ENCODE measurements at places on chromosomes 13 and 19.

DNA sequence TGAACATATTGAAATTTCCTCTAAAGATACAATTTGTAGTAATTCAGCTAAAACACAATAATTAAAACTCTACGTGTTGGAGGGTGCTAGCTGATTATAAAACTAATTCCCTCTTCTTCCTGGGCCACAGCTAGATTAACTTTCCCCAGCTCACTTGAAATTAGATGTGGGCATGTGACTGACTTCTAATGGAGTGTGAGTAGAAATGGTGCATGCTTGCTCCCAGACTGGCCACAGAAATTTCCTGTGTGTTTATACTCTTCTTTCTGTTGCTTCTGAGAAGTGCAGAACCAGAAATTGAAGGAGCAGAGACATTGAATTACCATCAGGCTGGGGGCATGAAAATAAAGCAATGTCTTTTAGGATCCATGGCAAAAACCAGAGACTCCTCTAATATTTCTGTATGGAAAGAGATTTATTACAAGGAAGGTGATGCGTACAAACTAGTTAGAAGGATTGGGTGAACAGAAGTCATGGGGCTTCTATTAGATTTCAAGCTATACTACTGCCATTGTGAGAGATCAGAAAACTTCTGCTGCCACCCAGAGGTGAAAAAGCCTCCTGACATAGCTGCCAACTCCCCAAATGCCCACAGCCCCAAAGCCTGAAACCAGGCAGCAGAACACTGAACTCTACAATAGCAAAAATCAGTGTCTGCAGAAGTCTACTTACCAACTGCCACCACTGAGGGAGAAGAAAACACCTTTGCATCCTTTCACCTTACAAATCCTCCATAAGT, 379.2 kb upstream of the MIR17HG start:
- no peak for DNase-seq

- DNase-seq, result no peak
These were observed 16.1 kb upstream of the ZNF274 start for GRCh38 chr19:58166708-58167280.

DNA sequence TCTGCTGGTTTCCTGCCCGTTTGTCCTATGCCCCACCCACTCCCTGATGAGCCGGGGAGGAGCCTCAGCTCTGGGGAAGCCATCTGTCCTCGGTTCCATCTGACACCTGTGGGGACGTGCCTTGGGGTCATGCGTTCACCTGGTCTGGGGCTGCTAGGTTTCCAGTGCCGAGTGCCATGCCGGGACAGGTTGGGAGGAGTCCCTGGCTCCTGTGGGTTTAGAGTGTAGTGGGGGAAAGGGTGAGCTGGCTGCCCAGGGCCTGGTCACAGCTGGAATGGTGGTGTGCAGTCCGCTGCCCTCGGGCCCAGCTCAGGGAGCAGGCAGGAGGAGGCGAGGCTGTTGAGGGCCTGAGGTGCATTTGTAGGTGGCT, 2.5 kb downstream of the KDM4B start:
- no peak for DNase-seq

- no peak for DNase-seq
These were observed 134.9 kb downstream of the RAP2A start for GRCh38 chr13:97568850-97569249.

DNA sequence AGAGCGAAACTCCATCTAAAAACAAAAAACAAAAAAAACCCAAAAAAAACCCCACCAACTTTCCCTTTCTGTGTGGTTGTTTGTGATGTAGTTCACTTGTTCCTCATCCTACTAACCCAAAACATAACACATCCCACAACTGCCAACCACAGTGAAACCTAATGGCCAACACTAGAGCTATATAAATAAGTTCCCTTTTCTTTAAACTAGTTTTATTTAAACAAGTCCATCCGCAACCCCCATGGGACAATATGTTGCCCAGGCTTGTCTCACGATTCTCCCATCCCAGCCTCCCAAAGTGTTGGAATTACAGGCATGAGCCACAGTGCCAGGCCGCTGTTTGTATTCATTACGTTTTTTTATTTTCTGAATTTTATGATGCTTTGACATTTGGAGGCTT, 71.2 kb upstream of the ADGRE5 start:
- no peak for DNase-seq

GRCh38 chr13:20497006-20497775, 28.5 kb downstream of the CRYL1 start:
- no peak for DNase-seq

GRCh38 chr19:40322951-40323615, 25.1 kb downstream of the C19orf47 start:
- DNase-seq, result no peak

- DNase-seq, result no peak
These were observed 33.5 kb downstream of the FAM216B start for GRCh38 chr13:42814868-42815267.

DNA sequence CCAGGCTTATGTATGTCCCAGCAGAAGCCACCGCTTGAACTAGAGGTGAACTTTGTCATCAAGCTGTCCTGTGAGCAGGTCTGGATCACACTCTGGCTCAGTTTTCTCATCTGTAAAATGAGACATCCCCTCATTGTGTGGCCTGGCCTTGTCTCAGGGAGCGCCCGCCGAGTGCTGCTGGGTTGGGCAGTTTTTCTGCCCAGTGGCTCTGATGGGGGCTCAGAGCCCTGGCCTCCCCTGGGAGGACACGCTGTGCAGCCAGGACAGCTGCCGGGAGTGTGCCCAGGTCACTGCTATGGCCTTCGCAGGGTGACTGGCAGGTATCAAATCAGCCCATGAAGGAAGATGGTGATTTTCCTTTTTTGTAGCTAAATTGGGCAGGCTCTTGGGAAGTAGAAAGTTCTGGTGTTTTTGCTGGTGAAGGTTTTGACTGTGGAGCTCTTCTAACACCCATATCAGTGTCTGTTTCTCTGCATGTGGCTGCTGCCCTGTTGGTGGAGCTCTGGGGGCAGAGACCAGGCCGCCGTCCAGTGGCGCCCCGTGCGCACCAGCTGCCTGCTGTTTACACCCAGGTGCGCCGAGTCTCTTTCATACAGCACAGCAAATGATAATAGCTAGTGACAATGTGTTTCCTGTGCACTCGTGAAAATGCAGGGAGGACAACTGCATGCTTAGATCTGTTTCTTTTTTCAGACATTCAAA, 40.8 kb downstream of the SLC7A9 start:
- DNase-seq, result no peak

DNA sequence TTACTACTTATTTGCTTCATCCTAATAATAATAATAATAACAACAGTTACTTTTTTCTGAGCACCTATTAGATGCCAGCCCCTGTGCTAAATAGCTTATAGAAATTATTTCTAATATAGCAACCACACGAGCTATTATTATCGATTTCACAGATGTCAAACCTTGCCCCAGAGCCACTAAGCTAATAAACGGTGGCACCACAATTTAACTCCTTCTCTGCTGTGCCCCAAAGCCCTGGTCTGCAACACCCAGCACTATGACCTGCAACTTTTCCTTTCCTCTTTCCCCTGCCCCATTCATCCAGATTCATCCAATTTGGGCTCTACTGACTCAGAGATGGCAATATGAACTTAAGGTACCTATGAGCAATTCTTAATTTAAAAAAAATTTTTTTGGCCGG, 6.4 kb downstream of the RFX2 start:
- DNase-seq, result no peak

DNA sequence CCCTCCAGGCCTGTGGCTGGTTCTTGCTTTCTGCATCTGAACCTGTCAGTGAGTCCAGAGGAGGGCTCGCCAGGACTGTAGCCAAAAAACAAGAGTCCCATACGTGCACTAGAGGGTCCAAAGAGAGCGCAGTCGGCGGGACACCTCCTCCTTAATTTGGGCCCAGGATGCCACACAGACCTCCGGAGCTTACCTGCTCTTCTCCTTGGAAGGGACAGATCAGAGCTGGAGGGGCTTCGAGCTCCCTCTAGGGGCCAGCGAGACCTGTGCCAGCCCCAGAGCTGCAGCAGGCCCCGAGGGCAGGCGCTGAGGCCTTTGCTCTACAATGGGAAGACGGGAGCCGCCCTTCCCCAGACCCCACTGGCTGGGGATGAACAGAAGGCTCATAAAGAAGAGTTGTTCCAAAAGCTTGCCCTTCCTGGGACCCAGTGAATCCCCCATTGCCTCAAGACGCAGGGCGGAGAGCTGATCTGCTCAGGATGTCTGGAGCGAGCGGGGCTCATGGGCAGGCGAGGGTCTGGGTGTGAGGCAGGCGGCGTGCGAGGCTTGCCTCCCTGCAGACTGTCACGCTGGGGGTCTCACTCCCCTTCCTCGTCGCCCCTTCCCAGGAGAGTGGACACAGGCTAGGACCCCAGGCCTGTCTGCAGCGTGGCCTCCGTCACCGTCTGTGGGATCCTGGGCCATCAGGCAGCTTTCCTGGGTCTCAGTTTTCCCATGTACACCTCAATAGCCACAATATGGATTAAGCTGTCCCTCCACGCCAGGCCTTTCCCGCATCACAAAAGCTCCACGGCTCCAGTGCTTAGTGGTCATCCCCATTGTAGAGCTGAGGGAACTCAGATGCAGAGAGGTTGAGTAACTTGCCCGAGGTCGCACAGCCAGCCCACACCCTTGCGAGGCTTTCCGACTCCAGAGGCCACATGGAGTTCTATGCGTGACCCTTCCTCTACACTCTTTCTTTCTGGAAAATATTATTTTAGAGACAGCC, 46.9 kb upstream of the VSTM2B start:
- DNase-seq, result no peak

- DNase-seq, result no peak
These were observed 170.0 kb downstream of the COL4A1 start for GRCh38 chr13:110136660-110137585.

GRCh38 chr13:36917311-36917710, 2.7 kb downstream of the SMAD9 start:
- DNase-seq, result no peak

GRCh38 chr19:34733266-34733745, 737 bp upstream of the ZNF181 start:
- DNase-seq, result no peak

DNA sequence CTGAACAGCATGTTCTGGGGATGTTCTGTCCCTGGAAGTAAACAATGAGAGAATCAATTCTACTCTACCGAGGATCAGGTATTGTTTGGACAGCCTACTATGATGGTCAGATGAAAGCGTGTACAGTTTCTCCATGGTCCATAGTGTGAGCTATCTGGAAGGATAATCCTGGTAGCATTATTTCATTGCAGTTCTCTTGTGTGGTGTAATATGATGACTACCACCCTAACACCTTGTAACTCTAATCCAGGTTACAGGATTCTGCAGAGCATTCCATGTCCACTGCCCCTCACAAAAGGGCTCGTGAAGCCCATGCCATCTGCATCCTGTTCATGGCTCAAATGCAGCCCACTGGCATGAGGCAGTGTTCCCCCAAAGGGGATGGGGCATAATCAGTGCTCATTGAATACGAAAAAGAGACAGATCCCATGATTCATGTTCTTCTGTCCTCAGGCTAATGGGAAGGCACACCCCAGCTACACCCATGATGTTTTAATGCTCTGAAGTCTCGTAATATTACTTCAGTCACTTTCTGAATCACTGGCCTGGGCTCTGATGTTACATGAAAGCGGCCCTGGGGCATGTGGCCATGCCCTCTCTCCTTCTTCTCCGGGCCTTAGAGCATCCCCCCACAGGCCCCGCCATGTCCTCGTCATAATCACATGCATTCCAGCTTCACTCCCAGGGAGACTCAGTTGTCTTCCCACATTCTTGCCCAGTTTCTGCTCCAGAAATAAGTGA, 68.4 kb downstream of the HSPH1 start:
- DNase-seq, result no peak

DNA sequence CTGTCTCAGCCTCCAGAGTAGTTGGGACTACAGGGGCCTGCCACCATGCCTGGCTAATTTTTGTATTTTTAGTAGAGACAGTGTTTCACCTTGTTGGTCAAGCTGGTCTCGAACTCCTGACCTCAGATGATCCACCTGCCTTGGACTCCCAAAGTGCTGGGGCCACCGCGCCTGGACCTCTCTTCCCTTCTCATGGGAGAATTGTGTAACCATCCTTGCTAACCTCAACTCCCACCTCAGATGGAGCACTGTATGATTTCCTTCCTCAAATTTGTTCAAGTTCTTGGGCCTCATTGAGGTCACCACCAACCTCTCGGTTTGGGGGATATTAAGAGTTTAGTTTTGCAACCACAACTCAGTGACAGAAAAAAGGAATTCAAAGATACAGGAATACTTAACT, 10.7 kb downstream of the LILRA5 start:
- DNase-seq, result no peak

- DNase-seq, result no peak
These were observed 825.2 kb downstream of the SLITRK1 start for GRCh38 chr13:83057119-83057518.
